ENCODE measurements at places on chromosomes 7 and 10.

- no peak for DNase-seq
Observed at GRCh38 chr10:61821693-61822092, 79.8 kb upstream of the ARID5B start.

- DNase-seq = no peak
Observed at GRCh38 chr7:133299676-133300075, 46.8 kb downstream of the EXOC4 start.

GRCh38 chr7:98194672-98195457 is 16.4 kb upstream of the BHLHA15 start:
- no peak for DNase-seq

- DNase-seq = no peak
Observed at GRCh38 chr10:21194510-21194993, 297.4 kb upstream of the NEBL start.

GRCh38 chr10:98833542-98833941 is 386.8 kb upstream of the HPS1 start:
- no peak for DNase-seq

GRCh38 chr10:110426294-110427181 is 71.2 kb upstream of the DUSP5 start:
- DNase-seq = no peak

GRCh38 chr10:52463826-52464225 is 149.7 kb downstream of the DKK1 start:
- DNase-seq = no peak

- no peak for DNase-seq
Observed at GRCh38 chr10:72334196-72334824, 20.4 kb downstream of the DNAJB12 start.

DNA sequence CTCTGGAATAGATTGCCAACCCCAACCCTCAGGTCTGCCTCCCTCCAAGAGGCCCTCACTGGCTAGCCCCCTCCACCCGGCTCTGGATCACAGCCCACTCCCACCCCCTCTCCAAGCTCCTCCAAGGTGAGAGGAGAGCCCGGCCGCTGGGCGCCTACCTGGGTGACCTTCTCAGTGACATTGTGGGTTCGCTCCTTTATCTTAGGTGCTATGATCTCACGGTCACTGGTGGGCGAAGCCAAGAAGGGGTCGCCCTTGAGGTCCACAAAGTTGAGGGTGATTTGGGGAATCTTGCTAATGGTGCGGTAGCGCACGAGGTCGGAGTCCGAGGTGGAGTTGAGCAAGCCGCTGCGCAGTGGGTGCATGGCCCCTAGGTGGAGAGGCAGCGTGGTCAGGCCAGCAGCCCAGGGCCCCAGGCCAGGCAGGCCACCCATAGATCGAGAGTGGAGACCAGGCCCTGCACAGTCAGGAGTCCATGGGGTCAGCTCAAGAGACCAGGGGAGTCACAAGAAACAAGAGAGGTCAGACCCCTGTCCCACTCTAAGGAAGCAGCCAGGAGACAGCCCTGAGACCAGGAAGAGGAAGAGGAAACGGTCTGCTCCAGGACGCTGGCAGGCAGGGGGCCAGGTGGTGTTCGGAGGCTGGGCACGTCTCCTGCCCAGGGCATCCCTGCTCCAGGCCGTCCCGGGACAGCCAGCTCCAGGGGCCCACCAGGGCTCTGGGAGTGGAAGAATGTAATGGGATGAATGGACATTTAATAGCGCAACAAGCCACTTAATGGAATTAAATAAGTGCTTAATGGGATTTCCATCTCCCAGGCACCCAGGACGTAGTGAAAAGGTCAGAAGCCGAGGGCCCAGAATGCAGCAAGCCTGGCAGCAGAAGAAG is 20.7 kb downstream of the KCNH2 start:
- DNase-seq = no peak

- no peak for DNase-seq
Observed at GRCh38 chr7:157271991-157272324, 64.8 kb upstream of the DNAJB6 start.

DNA sequence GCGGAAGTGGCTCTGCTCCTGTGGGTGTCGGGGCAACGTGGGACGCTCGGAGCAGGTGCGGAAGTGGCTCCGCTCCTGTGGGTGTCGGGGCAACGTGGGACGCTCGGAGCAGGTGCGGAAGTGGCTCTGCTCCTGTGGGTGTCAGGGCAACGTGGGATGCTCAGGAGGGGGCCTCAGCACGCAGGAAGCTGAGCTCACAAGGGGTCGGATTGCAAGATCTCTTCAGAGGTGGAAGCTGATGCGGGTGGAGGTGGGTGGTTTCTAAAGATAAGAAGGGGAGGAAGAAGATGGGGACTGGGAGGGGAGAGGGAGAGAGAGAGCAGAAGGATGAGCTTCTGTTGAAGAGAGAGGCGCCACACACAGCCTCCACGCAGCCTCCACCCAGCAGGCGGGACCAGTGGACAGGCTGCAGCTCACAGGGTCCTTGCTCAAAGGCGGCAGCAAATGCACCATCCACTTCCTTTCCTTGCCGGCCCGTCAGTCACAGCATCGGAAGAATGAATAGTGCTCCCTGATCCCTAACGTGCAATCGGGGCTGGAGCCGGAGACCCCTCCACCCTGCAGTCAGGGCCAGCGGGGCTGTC is 78.7 kb downstream of the PTPRN2 start:
- no peak for DNase-seq

GRCh38 chr10:129694691-129695243 is 227.7 kb downstream of the MGMT start:
- DNase-seq = no peak

GRCh38 chr7:76191783-76192240 is 9.9 kb upstream of the SRRM3 start:
- DNase-seq = no peak

DNA sequence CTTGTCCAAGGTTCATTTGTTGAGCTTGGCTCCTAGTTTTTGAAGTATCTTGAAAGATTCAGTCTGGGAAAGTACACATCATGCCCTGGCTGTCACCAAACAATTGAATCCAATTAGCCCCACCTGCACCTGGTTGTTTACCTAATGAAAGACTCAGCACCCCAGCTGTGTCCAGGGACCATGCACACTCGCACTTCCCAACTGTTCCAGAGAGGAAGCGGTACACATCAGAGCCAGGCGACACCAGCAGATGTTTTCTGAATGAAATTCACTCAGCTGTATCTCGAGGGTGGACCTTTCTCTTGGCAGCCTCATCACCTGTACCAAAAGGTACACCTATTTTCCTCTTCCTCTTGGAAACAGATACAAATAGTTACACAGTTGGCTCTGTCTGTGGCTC is 216.4 kb upstream of the LRGUK start:
- DNase-seq = no peak

DNA sequence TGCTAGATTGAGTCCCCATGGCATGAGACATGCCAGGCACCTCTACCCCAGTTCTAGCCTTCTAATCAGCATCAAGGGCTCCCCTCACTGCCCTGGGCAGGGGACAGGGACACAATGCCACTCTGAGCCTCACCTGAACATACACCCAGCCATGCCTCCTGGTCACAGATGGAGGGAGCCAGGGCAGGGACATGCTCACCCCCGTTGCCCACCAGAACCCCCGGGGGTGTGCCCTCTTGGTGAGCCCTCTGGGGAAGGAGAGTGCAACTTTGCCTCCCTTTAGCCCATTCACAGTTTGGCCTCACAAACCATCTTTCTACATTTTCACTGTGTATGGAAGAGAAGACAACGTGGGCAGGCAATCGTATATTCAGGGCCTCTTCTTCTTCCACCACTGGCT is 167.2 kb downstream of the LCOR start:
- no peak for DNase-seq

- DNase-seq = no peak
Observed at GRCh38 chr7:100418930-100419659, 9.4 kb downstream of the ZCWPW1 start.

- no peak for DNase-seq
Observed at GRCh38 chr7:138741453-138741735, 40.2 kb upstream of the SVOPL start.

DNA sequence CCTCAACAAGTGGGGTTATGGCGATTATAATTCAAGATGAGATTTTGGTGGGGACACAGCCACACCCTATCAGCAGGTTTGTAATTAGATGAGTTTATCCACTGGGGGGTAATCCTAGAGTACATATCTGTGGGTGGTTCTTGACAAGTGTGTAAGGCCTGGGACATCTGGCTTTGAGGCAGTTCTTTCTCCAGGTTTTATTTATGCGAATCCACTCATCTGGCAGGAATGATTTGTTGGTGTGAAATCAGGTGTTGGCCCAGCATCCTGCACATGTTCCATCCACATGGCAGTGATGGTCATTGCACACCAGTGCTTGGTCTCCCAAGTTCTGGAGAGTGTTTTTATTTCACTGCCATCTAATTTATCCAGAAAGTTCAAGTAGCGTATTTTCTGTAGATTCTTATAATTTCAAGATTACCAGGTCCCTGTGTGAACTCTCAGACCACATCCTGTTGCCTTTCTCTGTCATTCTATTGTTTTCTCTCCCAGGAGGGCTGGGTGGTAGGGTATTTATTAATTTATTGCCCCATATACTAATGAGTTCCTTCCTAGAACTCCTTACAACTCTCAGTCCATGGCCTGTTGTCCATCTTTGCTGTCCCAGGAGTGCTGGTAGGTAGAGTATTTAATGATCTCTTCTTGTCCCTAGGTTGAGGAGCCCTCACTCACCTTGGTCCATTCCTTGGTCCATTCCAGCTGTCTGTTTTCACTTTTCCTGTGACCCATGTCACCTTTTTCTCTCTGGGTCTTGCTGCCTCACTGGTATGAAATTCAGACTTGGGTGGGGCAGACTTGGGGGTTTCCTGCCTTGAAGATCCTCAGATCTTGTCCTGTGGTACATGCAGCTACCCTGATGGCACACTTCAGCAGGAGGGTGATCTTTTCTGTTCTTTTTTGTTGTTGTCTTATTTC is 10.4 kb downstream of the RALA start:
- no peak for DNase-seq

DNA sequence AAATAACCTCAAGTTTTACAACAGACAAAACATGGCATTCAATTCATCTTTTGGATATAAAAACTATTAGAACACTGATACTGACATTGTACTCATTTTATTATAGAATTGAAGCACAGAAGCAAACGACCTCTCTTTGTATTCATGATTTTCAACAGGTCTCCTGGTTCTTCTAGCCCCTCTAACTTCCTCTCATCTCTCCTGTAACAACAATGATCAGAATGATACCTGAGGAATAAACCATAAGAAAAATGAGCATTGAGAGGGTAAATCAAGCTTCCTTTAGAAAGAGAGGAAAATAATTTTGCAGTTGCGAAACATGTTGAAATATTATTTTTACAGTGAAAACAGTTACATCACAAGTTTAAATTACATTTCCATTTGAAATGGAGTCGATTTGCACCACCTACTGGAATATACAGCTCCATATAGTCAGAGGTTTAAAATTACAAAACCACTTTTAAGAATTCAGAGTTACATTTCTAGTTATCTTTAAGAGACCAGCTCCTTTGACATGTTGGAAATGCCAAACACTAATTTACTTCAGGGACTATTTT is 17.5 kb upstream of the TEX36 start:
- no peak for DNase-seq

- no peak for DNase-seq
Observed at GRCh38 chr10:117427356-117427755, 52.1 kb upstream of the PDZD8 start.

GRCh38 chr10:128128582-128128981 is 2.4 kb upstream of the MKI67 start:
- DNase-seq = no peak

GRCh38 chr7:128017460-128017859 is 13.8 kb downstream of the LRRC4 start:
- no peak for DNase-seq

GRCh38 chr7:113087071-113087998 is 708 bp upstream of the GPR85 start:
- no peak for DNase-seq

DNA sequence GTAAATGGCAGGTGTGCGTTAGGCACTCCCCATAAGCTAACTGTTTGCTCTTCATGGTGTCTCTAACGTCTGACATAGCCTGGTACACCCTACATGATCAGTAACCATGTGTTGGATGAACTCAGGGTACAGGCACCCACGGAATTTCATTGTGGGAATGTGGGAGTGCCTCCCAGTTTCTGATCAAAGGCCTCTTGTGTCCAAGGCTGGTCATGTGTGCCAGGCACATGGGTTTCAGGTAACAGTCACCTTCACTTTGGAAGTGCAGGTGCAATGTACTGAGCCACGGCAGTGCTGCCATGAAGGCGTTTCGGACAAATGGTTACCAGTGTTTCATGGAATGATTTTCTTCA is 298.3 kb downstream of the DNAJB6 start:
- DNase-seq = no peak

DNA sequence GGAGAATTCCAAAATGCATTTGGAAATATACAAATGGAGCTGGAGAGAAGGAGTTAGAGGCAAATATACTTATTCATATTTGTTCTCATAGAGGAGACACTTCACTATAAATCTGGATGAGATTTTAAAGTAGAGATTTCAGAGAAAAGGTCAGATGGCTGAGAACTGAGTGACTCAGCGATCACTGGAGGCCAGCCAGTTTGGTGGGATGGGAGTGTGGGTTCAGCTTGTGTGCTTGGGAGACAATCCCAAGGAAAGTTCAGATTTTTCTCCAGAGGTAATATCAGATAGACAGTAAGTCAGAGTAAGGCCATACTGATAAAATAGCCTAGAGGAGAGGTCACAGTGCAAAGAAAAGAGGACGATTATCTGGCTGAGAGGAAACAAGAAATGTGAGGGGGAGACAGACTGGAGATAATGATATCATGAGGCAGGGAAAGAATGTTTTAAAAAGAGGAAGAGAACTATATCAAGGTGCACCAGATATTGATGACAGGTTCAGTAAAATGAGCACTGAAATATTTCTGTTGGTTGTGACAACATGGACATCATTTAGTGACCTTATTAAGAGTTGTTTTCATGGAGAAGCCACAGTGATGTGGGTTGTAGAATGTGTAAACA is 67.0 kb downstream of the MDFIC start:
- no peak for DNase-seq

GRCh38 chr7:12699299-12699698 is 11.9 kb downstream of the ARL4A start:
- no peak for DNase-seq

DNA sequence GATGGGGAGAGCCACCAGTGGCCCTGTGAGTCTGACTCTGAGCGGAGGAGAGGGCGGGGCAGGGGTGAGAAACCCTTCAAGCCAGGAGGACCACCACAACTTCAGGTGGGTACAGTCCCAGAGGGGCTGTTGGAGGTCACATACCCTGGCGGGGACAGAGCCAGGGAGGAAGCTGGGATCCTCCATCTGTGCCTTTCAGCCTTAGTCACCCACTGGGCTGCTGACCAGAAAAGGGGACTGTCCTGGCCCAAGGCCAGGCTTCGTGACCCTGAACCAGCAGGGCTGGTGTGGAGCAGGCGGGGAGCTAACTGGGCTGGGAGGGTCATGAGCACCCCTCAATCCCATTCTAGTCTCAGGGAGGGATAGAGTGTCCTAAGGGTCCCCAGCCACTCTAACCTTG is 1.5 kb upstream of the CALHM3 start:
- no peak for DNase-seq

DNA sequence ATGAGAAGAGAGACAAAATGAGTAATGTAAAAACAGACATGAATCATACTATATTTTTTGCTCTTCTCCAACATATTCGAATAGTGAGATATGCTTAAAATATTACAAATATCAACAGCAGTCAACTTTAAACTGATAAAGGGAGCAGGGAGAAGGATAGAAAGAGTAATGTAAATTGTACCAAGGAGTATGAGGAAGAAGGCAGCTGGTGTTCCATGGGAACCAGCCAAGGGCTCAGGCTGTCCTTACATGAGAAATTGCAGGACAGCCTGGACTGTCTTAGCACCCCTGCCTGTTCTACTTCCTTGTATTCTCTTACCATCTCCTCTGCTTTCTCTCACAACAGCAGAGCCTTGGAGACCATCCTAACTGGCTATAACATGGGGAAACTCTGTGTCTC is 128.7 kb downstream of the TSPAN12 start:
- DNase-seq = no peak
